ENCODE measurements at places on chromosomes 12 and 14.

DNA sequence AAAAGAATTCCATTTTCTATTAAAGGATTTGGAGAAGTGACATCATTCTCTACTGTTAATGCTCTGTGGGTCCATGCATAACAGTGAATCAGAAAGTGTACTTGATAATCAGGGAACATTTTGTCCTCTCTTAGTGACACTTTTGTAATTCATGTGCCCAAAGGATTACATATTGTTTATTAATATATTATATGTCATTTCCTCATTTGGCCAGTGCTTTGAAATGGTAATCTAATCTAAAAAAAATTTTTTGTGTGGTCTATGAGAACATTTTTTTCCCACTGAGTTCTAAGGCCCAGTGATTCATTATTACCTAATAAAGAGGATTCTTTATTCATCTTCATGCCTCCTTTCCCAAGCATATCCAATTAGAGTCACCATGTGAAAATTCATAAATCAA lies 79.7 kb upstream of the MYF6 start:
- no peak for DNase-seq

- no peak for DNase-seq
Measured at GRCh38 chr14:50334211-50334610, 22.1 kb downstream of the DMAC2L start.

DNA sequence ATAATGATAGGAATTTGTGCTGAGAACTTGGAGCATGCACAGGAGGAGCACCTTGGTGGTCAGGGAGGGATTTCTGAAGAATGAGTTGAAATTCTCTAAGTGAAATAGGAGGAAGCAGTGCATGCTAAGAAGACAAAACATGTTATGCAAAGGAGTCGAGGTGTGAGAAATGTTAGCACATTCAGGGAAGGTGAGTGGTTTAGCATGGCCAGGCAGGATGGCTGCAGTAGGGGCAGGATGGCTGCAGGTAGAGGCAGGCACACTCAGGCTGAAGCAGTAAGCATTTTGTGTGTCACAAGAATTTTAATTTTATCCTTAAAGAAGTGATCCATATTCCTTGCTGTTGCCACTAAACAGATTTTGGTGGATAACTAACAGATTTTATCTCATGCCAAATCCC lies 46.3 kb downstream of the CATSPERB start:
- DNase-seq: no peak

DNA sequence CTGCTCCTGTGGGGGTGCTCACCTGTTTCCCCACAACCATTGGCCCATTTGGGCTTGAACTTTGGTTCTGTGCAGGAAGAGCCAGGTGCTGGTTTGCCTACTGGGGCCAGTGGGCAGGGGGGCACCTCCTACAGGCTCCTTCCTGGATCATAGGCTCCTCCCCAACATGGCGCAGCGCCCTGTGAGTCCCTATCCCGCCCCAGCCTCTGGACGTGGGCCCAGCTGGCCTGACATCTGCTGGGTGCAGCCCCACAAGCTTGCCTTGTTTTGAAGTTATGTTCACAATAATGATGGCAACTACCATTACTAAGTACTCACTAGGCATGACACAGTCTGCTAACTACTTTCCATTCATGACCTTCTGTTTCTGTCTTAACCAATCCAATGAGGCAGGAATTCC lies 147.8 kb downstream of the RBM19 start:
- DNase-seq: no peak

GRCh38 chr12:14921218-14921617 lies 17.1 kb downstream of the ERP27 start:
- DNase-seq: no peak

GRCh38 chr12:115895247-115895646 lies 382.2 kb downstream of the MED13L start:
- DNase-seq: no peak

DNA sequence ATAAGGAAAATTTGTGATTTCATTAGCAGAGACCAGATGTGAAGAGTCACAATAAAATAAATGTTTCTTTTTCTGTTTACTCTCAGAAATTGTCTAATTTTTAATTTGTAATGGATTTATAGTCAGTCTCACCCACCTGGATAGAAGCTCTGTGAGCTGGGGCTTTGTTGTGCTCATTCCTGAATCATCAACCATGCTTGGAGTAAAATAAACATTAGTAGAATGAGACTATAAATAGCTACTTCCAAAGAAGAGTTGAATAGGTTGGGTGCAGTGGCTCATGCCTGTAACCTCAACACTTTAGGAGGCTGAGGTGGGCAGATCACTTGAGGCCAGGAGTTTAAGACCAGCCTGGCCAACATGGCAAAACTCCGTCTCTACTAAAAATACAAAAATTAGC lies 185.3 kb upstream of the FBXO33 start:
- no peak for DNase-seq

GRCh38 chr12:116406529-116406928 lies 129.0 kb upstream of the MED13L start:
- DNase-seq: no peak

DNA sequence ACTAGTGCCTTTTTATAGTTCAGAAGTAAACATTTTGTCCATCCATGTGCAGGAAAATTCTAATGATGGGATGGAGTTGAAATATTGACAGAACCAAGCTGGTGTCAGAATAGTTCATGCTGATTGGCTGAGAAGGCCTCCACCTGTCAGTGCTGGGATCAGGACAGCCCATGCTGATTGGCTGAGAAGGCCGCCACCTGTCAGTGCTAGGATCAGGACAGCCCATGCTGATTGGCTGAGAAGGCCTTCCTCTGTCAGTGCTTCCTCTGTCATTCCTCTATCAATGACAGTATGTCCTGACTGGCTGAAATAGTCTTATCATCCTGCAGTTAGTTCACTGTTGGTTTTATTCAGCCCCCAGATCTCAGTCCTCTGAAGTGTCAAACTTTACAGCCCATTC lies 95.7 kb downstream of the PPP2R5C start:
- DNase-seq: no peak

DNA sequence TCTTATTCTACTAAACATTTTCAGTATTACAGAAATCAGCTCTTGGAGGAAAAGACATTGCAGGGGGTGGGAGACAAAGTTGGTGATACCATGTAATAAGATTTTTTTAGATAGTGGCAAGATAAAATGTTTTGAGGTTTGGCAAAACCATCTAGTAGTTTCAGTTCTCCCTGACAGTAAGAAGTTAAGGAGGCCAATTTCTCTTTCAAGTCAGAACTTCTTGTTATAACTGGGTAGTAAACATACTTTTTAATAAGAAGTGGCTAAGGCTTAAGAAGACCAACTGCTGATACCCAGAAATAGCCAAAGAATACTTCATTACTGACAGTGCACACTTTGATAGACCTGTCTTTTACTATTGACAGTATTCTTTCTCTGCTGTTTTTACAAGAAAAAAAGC lies 452.3 kb downstream of the DIO2 start:
- DNase-seq: no peak

GRCh38 chr14:95577870-95578269 lies 43.0 kb downstream of the GLRX5 start:
- no peak for DNase-seq

DNA sequence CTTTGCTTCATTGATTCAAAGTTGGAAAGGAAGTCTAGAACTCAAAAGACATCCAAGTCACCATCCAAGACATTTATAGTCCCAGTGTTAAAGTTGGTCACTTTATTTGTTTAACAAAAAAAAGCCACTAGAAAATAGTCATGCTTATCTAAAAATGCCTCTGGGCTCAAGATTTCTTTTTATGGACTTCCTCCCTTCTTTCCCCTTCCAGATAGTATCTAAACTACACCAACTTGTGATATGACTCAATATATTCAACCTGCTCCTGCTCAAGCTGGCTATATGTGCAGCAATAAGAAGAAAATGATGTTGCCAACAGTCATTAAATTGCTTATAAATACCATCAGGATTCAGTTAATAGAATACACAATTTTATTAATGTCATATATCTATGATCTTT lies 1177.1 kb downstream of the FLRT2 start:
- no peak for DNase-seq

- no peak for DNase-seq
Measured at GRCh38 chr12:98819821-98820404, 174.8 kb downstream of the APAF1 start.

GRCh38 chr14:101713621-101714349 lies 47.7 kb upstream of the PPP2R5C start:
- DNase-seq: no peak

- DNase-seq: no peak
Measured at GRCh38 chr12:115960-116915, 49.7 kb downstream of the IQSEC3 start.

- DNase-seq: no peak
Measured at GRCh38 chr12:104406164-104406563, 50.6 kb upstream of the CHST11 start.

- DNase-seq: no peak
Measured at GRCh38 chr14:80313806-80314205, 102.5 kb upstream of the DIO2 start.

DNA sequence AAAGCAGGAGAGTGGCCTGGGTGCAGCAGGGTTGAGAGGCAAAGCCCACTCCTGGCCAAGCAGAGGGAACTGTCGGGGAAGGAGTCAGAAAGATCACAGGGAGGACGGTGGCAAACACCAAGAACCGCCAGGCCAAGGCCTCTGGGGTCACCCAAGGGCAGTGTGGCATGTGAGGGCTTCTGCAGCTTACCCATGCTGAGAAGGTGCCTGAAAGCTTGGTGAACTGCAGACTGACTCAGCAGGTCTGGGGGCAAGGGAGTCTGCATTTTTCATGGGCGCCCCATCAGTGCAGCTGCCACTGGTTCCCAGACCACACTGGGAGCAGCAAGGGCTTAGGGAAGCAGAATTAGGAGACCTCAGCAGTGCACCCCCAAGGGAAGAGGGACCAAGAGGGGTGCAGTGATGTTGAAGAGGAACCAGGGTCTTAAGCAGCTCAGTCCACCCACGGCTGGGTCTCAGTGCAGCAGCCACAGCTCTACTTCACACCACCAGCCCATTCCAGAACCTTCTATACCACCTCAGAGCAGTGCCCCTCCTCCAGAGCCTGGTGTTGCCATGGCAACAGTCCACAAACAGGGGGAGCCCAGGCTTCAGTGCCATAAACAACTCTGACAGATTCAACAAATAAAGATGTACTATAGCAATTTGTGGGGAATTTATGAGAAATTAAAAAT lies 59.4 kb downstream of the ITPK1 start:
- no peak for DNase-seq

DNA sequence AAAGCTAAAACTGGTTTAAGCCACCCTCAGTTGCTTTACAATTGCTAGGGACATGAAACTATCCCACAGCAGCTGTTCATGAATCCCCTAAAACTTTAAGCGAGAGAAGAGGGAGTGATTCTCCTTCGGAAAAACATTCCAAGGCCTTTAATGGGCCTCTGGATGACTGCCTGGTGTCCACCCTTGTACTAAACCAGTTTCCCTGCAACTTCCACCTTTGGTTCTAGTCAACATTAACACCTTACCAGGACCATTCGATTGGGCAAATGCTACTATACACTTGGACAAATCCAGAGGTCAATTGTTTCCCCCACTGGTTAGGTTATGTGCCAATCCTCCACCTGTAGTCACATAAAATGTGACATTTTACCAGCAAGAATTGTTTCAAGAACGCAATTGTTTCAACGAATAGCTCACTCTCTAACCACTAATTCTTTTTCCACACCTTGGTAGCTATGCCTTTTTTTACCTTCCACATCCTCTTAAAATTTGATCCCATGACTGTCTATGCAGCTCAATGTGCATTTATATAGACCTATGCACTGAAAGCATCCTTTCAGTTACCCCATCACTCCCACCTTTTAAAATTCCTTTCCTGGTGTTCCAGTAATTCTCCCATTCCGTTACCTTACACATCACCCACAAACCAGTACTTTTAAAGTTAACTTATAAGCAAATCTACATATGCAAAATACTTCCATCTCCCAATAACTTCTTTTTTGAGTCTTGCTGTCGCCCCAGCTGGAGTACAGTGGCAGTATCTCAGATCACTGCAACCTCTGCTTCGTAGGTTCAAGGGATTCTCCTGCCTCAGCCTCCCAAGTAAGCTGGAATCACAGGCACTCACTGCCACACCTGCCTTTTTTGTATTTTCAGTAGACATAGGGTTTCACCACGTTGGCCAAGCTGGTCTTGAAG lies 3.6 kb downstream of the UBC start:
- no peak for DNase-seq

DNA sequence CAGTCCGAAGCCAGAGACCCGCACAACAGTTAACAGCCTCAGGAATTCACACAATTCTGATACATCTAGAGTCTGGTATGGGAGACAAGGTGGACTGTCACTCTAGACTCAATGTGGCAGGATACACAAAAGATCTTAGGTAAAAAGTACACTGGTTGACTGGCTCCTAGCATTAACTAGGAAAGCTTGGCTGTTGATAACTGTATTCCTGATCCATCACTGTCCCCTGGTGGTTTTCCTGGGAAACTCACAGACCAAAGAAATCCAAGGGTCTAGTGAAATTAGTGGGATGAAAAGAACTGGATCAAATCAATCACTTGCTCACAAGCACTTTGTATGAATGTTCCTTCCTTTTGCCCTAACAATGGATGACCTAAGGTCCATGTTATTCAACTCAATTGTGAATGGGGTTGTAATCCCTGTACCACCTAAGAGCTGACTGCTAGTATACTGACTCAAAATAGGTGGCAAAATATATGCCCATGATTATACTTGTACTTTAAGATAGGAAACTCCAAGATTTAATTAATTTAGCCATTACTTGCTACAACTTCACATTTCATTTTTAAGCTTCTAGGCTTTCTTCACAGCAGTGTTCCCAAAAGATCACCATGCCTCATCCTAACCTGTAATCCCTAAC lies 14.0 kb downstream of the NPC2 start:
- no peak for DNase-seq

- DNase-seq: no peak
Measured at GRCh38 chr14:101827286-101827685, 65.8 kb downstream of the PPP2R5C start.

DNA sequence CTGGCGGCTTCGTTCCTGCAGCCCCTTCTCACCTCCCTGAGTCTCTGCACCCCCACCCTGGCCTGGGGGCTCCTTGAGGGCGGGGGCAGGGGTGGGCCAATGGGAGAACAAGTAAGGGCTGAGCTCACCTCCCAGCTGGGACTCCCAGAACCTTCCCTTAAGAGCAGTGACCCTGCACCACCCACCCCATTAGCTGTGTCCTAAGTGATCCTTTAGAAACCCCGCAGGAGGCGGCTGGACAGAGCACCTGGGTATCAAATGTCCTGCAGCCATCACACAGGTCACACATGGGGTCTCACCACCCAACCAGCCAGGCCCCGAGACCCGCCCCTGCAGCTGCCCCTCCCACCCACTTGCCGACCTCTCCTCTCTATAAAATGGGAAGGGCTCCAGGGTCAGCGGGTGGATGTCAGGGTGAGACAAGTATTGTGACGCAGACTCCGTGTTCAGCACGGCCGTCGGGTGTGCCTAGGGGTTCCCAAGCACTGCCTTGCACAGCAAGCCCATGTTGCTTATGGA lies 151.2 kb upstream of the C14orf180 start:
- DNase-seq: no peak

- no peak for DNase-seq
Measured at GRCh38 chr12:93530358-93530757, 42.1 kb upstream of the SOCS2 start.

DNA sequence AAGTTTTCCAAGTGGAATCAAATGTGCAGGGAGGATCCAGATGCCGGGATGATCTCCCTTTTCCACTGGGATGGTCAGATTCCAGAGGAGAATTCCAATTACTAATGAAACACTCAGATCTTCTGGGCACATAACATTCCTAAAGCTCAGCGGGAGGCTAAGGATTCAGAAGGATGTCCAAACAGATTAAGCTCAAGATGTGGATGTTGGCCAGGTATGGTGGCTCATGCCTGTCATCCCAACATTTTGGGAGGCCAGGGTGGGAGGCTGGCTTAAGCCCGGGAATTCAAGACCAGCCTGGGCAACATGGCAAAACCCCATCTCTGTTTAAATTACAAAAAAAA lies 62.0 kb upstream of the PNMA1 start:
- DNase-seq: no peak
